ENCODE measurements at places on chromosomes 2 and 18.

GRCh38 chr2:38497670-38498037 is 105.1 kb downstream of the HNRNPLL start:
- no peak for DNase-seq

GRCh38 chr2:25960920-25961319 is 21.4 kb downstream of the KIF3C start:
- no peak for DNase-seq

DNA sequence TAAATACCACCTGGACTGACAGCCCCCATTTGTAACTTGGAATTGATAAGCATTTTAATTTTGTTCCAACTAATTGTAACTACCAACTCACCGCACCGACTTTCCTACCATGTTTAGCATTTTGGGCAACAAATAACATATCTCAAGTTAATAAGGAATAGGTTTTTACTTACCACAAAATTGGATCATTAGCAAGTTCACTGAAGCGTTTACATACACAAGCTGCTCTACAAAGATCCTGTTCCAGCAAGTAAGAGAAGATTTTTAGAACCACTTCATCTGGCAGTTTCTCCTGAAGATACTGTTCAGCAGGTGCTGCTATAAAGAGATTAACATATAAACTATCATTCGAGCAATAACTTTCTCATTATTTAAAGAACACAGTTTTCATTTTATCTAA is 55.7 kb downstream of the MSH6 start:
- no peak for DNase-seq

DNA sequence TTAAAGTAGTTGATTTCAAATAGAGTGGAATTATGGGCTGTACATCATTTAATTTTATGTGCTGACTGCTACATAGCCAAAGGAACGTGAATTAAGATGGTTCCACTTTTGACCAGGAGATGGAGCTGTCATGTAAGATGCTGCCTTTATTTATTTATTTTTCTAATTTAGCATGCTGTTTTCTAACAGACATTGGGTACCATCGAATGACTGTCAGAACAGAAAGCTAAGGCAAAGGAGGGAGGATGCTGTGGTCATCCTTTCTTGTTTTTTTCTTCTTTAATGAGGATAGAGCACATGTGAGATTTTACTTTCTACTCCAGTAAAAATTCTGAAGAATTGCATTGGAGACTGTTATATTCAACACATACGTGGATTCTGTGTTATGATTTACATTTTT is at the start of gene SCN2A:
Gene SCN2A (plus strand): TSS at position 185 of the 400 bp plus-strand sequence. CDS start 56,410 bp downstream, outside the sequence.
- DNase-seq, result peak; percentile 15

DNA sequence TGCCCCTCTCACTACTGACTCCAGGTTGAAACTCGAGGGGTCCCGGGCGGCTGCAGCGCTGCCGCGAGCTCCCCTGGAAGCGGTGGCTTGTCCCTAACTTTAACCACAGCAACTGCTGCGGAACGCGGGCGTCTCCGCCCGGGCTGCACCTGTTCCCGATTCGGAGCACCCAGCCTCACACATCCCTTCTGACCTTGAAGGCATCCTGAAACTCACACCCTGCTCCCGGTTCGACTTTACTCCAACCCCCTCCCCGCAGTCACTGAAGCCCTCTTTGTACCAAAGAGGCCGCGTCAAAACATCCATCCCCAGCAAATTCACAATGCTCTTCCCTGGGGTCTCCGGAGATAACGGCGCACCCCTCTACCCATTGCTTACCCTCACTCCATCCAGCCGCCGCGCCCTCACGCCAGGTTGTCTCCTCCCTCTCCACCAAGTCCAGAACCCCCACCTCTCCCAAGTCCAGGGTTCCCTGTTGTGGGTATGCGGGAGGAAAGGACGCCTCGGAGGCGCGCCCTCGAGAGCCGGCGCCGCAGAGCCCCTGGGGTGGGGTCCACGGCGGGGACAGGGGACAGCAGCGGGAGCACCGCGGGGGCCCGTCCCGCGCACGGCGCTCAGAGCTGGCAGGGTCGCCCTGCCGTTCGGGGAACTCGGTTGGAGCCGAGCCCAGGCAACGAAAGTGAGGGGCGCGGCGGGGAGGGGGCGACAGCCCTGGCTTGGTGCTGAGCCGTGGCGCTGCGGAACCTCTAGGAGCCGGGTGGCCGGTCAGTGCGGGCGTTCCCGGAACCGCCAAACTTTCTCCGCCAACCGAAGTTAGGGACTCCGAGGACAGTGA is 934 bp downstream of the MYO5B start:
- no peak for DNase-seq

GRCh38 chr2:119012345-119013301 is 70.6 kb downstream of the MARCO start:
- DNase-seq, result no peak

DNA sequence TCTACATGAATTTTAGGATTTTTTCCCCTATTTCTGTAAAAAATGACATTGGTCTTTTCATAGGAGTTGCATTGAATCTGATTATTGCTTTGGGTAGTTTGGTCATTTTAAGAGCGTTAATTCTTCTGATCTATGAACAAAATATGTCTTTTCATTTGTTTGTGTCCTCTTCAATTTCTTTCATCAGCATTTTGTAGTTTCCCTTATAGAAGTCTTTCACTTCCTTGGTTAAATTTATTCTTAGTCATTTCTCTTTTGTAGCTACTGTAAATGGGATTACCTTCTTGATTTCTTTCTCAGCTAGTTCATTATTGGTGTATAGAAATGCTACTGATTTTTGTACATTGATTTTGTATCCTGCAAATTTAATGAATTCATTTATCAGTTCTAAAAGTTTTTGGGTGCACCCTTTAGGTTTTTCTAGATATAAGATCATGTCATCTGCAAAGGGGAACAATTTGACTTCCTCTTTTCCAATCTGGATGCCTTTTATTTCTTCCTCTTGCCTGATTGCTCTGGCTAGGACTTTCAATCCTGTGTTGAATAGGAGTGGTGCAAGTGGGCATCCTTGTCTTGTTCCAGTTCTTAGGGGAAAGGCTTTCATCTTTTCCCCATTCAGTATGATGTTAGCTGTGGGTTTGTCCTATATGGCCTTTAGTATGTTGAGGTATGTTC is 36.6 kb upstream of the AAK1 start:
- DNase-seq, result no peak

DNA sequence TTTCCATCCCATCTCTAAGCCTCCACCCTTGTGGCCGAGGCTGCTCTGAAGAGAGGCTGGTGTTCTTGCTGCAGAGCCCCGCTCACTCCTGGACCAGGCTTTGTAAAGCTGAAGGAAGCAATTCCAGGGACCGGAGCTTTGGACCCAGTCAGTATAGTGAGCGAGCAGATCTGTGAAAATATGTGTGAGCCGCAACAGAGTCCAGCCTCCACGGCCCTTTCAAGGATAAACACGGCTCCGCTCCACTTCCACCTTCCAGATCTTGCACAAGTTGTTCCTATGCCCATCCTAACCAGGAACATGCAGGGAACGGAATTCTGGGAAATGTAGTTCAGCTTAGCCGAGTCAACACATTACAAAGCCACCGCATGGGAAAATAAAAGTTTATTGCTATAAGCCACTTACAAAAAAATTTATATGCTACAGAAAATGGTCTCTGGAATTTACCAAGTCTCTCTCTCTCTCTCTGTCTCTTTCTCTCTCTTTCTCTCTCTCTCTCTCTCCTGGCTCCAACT is 151.7 kb upstream of the ZNF521 start:
- peak; percentile 1 for DNase-seq

DNA sequence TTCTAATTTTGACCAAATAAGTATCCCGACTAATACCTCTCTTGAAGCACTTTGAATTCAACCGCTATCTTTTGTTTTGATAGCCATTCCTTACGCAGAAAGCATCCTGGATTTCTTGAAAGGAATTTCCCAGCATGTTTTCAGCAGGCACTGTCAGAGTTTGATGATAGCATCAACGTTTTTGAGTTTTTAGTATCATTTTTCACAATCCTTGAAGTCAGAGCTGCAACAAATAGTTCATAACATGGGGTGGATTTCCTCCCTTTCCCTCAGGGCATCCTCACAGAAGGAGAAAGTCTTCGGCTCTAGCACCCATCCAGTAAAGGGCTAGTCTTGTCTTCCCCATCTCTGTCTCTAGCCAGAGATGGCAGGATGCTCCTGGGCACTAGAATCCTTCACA is 46.2 kb downstream of the ANKRD44 start:
- no peak for DNase-seq

GRCh38 chr2:182006595-182007341 is 21.1 kb downstream of the PPP1R1C start:
- DNase-seq, result no peak

- no peak for DNase-seq
Observed at GRCh38 chr2:112629823-112630222, 15.9 kb upstream of the SLC20A1 start.

- DNase-seq, result no peak
Observed at GRCh38 chr2:228987441-228988155, 283.5 kb downstream of the PID1 start.

DNA sequence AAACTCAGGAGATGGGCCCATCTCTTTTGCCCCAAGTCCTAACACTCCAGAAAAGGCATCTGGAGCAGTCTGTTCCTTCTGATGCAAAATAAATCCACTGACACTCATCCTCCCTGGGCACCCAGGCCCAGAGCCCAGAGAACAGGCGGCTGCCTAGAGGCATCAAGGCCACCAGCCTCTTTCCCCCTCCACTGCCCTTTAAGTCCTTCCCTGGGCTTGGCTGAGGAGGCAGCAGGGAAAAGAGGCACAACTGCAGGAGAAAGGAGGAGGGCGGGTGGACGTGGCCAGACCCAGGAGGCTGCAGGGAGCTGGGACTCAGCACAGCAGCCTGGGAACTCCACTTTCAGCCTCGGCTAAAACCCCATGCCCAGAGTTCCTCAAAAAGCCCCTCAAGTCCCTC is 99.7 kb upstream of the ID2 start:
- DNase-seq, result no peak

GRCh38 chr2:134692499-134692898 is 26.3 kb downstream of the TMEM163 start:
- no peak for DNase-seq

DNA sequence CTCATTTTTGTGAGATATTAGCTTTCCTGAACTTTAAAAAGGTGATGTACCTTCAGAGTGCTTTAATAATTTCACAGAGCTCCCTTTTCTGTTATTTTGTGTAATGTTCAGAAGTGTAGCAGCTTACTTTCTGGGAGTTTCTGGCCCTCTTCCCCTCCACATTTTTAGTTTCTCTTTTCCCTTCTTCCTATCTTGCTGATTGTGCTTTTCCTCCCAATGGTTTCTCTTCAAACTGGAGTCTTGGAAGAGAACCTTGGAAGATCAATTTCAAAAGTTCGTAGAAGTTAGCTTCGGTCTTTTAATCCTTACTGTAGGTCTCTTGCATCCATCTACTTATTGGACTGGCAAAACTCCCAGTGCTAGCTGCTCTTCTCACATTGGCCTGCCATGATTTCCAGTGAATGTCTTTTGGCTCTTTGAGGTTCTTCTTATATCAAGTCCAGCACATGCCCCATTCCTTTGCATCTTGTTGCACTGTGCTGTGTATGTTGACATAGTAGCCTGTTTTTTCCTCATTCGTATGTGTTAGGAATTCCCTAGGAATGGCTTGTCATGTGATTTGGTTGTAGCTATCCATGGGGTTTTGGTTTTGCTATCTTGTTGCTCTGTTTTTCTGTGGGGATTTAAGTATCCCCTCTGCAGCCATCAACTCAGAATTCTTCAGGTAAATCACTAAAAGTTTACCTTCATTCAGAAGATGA is 7.8 kb downstream of the CCNT2 start:
- no peak for DNase-seq

- no peak for DNase-seq
Observed at GRCh38 chr18:58611395-58612131, 17.3 kb downstream of the ALPK2 start.

- DNase-seq, result no peak
Observed at GRCh38 chr2:38671946-38672345, 6.0 kb downstream of the GALM start.

GRCh38 chr2:95530734-95531133 is 46.2 kb upstream of the TRIM43B start:
- no peak for DNase-seq

DNA sequence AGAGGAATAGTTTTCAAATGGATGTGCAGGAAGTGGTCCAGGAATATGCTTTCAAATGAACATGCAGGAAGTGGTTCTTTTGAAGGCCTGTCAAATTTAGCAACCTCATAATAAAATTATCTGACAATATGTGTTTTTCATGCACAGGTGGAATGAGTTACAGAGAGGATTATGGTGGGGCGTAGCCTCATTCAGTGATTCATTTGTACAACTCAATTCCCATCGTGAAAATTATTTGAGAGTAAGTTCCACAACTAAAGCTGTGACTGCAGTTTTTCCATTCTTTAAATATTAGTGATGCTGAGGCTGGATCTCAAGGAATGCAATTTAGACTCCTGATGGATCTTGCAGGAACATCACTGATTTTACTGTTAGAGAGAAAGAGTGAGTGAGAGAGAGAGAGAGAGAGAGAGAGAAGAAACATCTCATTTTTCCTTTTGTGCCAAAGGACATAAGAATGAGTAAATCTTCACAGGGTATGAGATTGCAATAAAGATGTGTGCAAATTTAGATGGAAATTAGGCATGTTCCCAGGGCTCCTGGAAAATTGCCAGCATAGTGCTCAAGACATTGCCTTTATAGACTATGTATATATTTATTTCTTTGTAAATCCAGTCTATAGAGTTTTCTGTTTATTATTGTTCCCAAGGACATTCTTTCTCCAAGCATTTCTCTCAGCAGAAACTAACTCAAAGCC is 394.9 kb upstream of the ZEB2 start:
- no peak for DNase-seq

GRCh38 chr2:29273685-29274611 is 158.7 kb downstream of the CLIP4 start:
- DNase-seq, result no peak

- DNase-seq, result peak; percentile 20
Observed at GRCh38 chr2:24238158-24238557, 63.3 kb downstream of the FAM228A start.

DNA sequence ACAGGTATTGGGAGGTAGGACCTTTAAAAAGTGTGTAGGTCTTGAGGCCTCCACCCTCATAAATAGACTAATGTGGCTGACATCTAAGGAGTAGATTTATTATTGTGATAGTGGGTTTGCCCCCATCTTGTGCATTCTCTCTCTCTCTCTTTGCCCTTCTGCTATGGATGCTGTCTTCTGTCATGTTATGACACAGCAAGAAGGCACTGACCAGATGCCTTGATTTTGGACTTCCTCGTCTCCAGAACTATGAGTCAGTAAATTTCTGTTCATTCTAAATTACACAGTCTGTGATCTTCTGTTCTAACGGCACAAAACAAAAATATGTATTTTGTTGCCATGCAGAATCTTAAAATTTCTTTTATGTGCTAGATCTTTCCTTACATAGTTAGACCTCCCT is 66.9 kb downstream of the ATAD2B start:
- DNase-seq, result no peak

GRCh38 chr2:119248751-119249150 is 25.1 kb downstream of the STEAP3 start:
- DNase-seq, result no peak

- DNase-seq, result no peak
Observed at GRCh38 chr2:55140316-55141219, 90.3 kb upstream of the RTN4 start.

- DNase-seq, result no peak
Observed at GRCh38 chr18:40133253-40133652, 1821.8 kb upstream of the PIK3C3 start.
